MCF 10A (cell line): ENCODE measurements at places on chromosomes 5 and 9.

- DNase-seq = no peak
Measured at GRCh38 chr9:70561111-70561510, 146.7 kb upstream of the KLF9 start.

DNA sequence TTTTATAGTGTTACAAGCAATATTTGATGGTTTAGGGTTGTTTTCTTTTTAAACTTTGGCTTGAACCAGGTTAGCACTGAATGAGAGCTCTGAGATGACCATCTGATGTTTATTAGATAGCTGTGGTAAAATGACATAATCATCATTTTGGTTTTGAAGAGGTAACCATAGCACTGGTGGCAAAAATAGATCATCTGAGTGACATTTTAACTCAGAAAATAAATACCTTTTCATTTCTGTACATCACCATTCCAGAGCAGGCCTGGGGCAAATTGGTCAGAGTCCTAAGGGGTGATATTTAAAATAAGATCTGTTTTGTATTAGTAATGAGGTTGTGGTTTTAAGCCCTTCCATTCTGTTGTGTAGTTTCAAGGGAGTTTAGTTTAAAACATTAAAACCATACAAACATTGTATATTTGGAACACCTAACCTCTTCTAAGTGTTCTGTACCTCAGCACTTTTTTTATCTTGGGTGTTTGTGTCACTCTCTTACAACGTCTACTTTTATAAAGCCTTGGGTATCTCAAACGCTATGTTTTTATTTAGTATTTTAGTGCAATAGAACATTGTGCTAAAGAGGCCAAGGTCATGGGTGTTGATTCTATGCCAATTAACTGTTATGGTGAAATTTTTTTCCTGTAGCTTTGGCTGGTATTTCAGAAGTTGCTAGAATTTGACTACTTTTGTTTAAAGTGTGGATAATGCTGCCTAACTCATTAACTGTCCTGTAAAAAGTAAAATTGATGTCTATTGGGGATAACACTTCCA is 166.1 kb downstream of the CD180 start:
- DNase-seq = no peak

DNA sequence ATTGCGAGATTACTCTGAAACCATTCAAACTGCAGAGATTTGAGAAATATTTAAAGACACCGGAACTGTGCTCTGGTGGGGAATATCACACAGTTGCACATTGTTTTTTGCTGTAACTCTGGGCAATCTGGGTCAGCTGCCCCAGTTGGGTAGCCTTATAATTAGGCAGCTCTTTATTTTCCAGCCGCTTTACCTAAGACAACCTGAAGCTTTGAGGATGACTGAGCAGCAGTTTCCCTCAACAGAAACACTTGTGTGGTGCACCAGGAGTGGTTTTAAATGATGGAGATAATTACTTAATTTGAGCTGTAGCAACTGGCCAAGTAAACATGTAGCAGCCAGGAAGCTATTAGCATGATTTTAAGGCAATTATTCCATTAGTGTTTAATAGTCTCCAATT is 2.9 kb downstream of the PLCXD3 start:
- DNase-seq = no peak

- no peak for DNase-seq
Measured at GRCh38 chr5:171599411-171599810, 180.0 kb downstream of the FGF18 start.

- DNase-seq = no peak
Measured at GRCh38 chr5:132485641-132486317, 4.8 kb downstream of the IRF1 start.

GRCh38 chr9:114499528-114499927 is 5.7 kb downstream of the WHRN start:
- DNase-seq = no peak

DNA sequence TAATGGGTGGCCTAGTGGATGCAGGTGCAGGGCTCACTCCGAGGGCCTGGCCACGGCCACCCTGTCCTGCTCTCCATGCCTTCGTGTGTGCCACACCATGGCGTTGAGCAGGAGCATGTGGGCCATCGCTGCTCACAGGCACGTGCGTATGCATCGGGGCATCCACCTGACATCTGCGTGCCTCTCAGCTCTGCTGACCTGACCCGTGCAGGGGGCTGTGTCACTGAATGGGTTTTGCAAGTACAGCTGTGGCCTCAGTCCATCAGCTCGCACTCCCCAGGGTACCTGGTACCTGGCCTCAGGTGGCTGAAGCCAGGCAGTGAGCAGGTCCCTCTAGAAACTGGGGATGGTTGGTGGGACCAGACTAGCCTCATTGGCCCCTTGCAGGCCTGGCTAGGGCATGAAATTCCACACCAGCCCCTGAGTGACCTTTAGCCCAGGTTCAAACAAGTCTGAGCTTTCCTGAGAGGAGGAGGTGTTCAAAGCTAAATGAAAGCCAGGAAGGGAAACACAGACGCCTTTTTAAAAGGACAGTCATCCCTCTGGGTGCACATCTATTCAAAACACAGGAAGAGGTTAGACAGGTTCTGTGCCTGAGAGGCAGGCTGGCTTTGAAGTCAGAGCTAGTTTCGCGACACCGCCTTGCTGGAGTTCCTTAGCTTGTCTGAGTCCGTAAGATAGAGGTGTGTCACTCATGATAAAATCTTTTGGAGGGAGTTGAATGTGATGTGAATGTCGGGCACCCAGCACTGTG is 74.0 kb downstream of the MACROH2A1 start:
- no peak for DNase-seq

GRCh38 chr5:56633950-56634349 is 181.4 kb upstream of the MAP3K1 start:
- no peak for DNase-seq

DNA sequence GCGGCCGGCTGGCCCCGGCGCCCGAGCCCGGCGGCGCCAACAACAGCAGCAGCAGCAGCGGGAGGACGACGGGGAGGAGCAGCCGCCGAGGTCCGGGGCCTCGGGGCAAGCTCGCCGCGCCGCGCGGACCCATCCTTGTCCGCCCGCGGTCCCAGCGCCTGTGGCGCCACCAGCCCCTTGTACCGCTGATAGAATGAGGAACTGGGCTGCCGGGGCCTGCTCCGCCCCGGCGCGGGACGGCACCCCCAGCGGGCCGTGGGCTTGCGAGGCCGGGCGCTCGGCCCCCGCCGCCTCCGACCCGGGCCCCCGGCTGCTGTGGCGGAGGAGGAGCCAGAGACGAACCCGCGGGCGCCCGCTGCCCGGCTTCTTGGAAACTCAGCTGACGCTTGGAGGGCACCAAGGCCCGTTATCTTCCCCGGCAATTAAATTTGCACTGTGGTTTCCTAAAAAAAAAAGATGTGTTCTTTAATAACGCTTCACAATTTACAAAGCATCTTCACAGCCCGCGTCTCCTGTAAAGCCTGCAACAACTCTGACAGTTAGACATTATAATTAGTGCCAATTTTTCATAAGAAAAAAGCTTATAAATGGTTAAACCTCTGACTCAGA is at the start of gene ARSB:
ARSB (minus strand) TSS at position 195 of the 609 bp plus-strand sequence; CDS start at position 133, 62 bp downstream.
- DNase-seq = peak; percentile 33

DNA sequence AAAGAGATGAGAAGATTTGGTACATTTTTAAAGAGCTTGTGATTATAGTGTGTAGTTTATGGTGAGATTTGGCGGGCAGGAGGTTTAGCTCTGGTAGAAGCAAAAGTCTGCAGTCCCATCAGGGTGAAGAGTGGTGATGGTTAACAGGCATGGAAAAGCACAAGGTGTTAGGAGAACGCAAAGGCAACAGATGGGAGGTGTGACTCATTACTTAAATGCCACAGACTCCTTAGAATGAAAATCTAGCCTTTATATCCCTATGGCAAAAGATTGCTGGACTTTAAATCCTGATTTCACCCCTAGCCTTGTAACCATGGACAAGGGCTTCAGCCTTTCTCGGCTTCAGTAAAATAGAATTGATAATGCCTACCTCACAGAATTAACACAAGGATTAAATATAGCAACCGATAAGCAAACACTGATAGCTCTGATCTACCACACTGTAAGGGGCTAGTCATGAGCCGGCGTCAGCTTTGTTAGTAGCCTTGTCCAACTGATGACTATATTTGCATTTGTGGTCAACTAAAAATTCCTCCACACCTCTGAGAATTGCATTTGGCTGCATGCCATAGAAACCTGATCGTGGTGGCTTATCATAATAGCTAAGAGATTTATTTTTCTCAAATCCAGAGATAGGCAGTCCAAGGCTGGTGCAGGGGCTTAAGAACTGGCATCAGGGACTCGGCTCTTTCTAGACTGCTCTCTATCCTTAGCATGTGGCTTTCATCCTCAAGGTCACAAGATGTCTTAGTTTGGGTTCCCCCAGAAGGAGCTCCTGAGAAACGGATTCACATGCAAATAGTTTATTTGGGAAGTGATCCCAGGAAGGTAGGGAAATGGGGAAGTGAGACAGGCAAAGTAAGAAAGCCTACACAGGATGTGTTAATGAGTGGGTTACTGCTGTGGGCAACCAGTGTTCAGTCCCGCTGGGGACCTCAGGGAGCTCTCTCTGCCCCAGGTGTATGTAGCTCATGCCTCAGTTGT is 19.6 kb downstream of the MFAP3 start:
- DNase-seq = peak; percentile 53

- peak; percentile 20 for DNase-seq
Measured at GRCh38 chr5:4295663-4296339, 700.2 kb downstream of the IRX1 start.

- DNase-seq = peak; percentile 37
Measured at GRCh38 chr9:4678679-4679267, 596 bp upstream of the CDC37L1 start.

GRCh38 chr9:75505654-75506053 is 384.8 kb upstream of the PCSK5 start:
- DNase-seq = no peak

DNA sequence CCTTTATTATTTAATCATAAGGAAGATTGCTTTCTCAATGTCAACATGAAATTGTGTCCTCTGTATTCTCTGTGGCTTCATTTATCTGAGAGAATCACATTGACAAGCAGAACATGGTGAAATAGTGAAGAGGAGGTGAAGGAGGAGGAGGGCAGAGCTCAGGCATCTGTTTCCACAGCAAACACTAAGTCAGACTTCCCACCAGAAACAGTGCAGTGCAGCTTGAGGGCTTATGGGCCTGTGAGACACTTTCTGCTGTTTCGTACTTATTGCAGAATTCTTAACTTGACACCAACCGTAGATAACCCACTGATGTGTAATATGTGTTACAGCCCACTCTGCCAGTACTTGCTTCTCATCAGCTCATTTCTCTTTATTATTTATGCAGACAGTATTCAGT is 386.3 kb downstream of the DIRAS2 start:
- no peak for DNase-seq

DNA sequence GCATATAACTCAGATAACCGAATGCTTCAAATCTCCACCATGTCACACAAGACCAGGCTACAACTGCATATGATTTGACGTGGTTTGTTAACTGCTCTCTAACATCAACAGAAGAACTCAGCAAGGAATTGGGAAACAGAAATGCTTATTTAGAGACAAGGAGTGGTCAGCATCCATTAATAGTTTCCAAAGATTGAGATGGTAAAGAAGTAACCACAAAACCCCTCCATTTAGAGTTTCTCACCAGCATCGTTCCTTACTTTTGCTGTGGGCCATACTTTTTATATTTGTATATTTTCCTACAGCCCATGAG is 25.2 kb downstream of the DPYSL3 start:
- no peak for DNase-seq

DNA sequence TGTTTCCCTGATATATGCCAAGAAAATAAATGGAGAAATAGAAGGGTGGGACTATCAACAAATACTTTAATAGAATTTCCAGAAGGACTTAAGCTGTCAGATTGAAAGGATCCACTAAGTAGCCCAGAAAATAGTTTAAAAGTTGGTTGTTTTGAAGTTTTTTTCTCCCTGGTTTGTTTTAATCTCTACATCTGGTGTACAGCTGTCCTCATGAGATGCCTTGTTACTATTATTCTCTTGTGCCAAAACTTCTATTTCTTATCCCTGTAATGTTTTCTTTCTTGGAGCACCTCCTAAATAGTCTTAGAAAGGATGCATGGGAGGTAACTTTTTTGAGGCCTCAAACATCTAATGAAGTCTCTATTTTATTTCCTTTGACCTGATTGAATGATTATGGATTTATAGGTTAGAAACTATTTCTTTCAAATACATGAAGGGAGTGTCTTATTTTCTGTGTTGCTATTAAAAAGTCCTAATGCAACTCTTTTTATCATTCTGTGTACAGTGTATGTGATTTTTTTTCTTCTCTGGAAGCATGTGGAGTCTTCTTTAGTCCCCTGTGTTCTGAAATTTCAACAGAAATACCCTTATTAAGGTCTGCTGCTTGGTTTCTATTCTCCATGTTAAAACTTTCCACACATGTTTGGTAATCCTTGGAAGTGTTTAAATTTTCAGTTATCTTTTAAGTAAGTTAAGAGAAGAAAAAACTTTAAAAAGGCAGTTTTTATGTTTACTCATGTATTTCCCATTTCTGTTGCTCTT is 140.0 kb upstream of the CDKN2B start:
- DNase-seq = no peak

- DNase-seq = no peak
Measured at GRCh38 chr5:124504081-124504916, 242.1 kb downstream of the ZNF608 start.

DNA sequence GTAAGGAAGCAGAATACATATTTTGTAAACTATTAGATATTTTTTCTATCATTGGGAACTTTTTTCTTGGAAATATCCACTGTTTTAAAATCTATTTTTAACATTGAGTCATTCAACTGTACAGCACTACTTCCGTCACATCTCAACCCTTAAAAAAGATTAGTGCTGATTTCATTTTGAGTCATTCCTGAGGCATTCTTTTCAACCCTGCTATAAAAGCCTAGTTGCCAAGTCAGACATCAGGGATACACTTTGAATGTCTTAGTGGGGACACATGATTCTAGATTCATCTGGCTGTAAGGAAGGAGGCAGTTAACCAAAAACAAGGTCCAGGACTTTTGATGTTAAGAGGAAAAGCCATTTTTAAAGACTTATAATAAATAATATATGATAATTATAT is 160.9 kb downstream of the GIN1 start:
- DNase-seq = peak; percentile 72

DNA sequence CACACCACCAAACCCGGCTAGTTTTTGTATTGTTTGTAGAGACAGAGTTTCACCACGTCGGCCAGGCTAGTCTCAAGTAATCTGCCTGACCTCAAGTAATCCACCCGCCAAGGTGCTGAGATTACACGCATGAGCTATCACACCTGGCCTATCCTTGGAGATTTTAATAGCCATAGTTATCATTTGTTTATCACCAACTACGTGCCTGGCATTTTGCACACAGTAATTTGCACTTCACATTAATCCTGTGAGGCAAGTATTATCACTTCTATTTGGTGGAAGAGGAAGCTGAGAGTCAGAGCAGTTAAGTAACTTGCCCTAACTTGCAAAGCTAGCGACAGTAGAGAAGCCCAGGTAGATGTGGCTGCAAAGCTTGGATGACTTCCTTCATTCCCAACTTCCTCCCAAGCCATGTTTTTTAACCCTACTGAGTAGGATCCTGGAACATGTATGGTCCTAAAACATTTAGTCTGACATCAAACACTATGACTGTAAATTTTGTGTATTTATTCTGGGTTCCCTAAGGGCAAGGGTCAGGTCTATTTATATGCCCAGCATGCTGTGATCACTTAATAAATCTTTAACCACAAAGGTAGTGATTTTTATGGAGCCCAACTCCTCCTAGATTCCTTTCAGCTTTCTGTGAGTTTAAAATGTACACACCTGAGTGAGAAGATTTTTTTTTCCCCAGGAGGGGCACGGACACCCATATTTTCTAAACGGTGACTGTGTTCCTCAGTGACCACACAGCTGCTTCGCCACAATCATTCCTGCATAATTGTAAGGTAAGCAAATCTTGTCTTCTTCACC is 100.2 kb upstream of the RAI14 start:
- DNase-seq = no peak

GRCh38 chr9:115006660-115007059 is 76.3 kb upstream of the TNFSF8 start:
- DNase-seq = peak; percentile 96

- DNase-seq = peak; percentile 30
Measured at GRCh38 chr5:42641336-42642005, 115.1 kb upstream of the CCDC152 start.
